PC-3 (cell line): ENCODE measurements at places on chromosomes 4 and X. TPM values are rescaled to one million over a fixed set of nuclear protein-coding genes. Genes with fewer than 3 reads are reported as not detected.
A peak's percentile ranks its signal among the peaks of the same experiment; 100 is the strongest.

The DCHS2 gene
- 0.06 and 0.22 TPM in 2 replicates for total RNA-seq

The MRPS18C gene
- total RNA-seq = 54.4 and 57.6 TPM in 2 replicates

The HSFX1 gene
- 0.11 TPM in 1 of 2 replicates, not detected in the other for total RNA-seq

The MTTP gene
- 0.33 TPM in 1 of 2 replicates, not detected in the other for total RNA-seq

The F11 gene
- total RNA-seq = not detected in 2 replicates

The VCX3A gene
- total RNA-seq = not detected in 2 replicates

The SCRG1 gene
- total RNA-seq = not detected in 2 replicates

The GLUD2 gene
- total RNA-seq = 0.29 and 0.40 TPM in 2 replicates

DNA sequence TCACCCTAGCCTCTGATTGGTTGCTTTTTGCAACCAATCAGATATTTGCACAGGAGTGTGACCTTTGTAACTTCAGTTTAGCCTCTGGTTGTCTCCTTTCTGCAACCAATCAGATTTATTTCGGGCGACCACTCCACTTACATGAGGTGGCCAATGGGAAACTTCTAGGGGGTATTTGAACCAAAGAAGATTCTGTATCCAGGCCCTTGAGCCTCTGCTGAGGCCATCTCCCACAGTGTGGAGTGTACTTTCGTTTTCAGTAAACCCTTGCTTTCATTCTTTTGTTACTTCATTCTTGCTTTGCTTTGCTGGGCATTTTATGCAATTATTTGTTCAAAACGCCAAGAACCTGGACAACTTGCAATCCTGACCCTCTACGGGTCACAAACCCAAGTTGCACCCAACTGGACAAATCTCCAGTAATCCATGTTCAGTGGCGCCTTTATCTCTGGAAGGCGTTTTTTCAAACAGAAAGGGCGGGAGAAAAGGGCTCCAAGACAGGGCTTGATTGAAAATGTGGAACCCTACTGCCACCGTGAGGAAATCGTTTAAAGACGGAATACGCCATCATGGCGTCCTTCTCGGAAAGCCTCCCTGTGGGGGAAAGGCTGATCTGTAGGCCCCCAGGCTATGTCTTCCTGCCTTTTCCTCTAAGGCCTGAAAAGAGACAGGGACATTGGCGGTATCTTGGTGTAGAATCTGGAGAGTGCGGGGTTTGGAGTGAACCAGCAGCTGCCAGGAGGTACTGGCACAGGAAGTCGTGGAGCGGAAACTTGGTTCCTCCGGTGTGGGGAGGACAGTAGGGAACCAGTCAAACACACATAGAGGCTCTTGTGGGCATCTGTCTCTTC lies 184.6 kb downstream of the OR13H1 start:
- no peaks in the 10 kb centered on the region for H3K4me1 ChIP-seq
- no peak for DNase-seq
- H3K27ac ChIP-seq = no peak overlapping the region
- no peak overlapping the region for H3K4me3 ChIP-seq
- no peaks in the 10 kb centered on the region for H3K36me3 ChIP-seq

GRCh38 chrX:10157032-10157341 lies 212 bp downstream of the CLCN4 start:
- H3K4me3 ChIP-seq = peak overlapping the region; percentile 76
- H3K27ac ChIP-seq = peak overlapping the region; percentile 69
- DNase-seq = peak; percentile 1

DNA sequence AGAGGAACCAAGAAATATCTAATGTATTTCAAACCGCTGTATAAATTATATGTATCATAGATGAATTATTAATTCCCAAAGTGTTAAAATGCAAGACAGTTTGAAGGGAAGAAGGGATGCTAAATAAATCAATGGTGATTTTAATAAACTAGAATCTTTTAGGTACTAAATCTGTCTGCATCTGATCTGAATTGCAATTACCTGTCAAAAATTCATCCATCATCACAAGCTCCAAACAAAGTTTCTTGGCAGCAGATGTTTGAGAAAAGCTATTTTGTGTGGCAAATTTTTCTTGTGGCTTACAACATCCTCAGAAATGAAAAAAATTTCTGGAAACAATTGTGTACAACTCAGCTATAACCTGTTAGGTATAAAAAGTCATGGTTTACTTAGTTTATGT lies 816.0 kb upstream of the NDST4 start:
- H3K4me1 ChIP-seq = no peaks in the 10 kb centered on the region
- no peak overlapping the region for H3K4me3 ChIP-seq
- DNase-seq = no peak
- no peak overlapping the region for H3K27ac ChIP-seq
- no peaks in the 10 kb centered on the region for H3K27me3 ChIP-seq
- no peaks in the 10 kb centered on the region for H3K36me3 ChIP-seq

- H3K4me3 ChIP-seq = no peak overlapping the region
- no peaks in the 10 kb centered on the region for H3K4me1 ChIP-seq
- DNase-seq = no peak
- no peaks in the 10 kb centered on the region for H3K27me3 ChIP-seq
Observed at GRCh38 chrX:125322431-125322830, 2.8 kb downstream of the TEX13C start.

- no peaks in the 10 kb centered on the region for H3K27me3 ChIP-seq
- no peak overlapping the region for H3K4me3 ChIP-seq
- no peaks in the 10 kb centered on the region for H3K36me3 ChIP-seq
Observed at GRCh38 chr4:183337349-183337748, 15.1 kb upstream of the CLDN24 start.

GRCh38 chr4:158322109-158322508 lies 111.8 kb downstream of the TMEM144 start:
- no peaks in the 10 kb centered on the region for H3K36me3 ChIP-seq
- DNase-seq = peak; percentile 35
- no peak overlapping the region for H3K4me3 ChIP-seq
- H3K4me1 ChIP-seq = peaks cover 12% of the 10 kb centered on the region
- H3K27me3 ChIP-seq = no peaks in the 10 kb centered on the region

DNA sequence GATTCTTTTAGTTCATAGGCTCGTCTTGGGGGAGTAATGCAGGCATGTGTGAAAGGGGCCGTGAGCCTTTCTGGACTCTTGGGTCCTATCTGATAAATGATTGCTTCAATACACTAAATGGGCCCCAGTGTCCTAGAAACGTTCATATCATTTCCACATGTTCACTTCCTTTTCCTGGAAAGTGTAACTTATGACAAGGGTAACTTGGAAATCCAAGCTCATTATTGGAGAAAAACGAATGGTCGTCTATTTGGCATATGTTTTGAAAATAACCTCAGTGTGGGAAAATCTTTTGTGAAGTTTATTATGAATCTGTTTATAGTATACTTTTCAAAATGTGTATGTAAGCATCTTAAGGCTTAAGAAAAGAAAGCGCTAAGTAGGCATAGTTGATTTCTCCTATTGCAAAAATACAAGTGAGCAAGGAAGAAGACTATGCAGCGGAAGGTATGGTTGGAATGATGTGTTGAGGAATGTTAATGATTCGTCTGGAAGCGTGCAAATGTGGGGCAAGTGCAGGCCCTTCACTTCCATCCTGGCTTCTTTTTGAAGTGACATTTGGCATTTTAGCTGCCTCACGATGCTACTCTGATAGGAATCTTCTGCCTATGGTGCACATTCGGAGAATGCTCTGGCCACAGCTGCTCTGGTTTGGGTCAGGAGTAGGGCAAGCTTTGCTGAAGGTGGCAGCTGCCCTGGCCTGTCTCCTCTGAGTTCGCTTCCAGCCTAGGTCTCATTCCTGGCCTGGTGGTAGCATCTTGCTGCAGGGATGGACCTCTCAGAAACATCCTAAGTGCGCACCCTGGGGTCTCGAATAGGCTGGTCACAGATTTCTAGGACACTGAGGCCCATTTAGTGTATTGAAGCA lies 49.5 kb upstream of the STOX2 start:
- no peaks in the 10 kb centered on the region for H3K36me3 ChIP-seq
- H3K27me3 ChIP-seq = peaks cover 68% of the 10 kb centered on the region
- H3K27ac ChIP-seq = no peak overlapping the region

- DNase-seq = no peak
- no peaks in the 10 kb centered on the region for H3K36me3 ChIP-seq
- H3K27ac ChIP-seq = no peak overlapping the region
- H3K4me3 ChIP-seq = no peak overlapping the region
- H3K27me3 ChIP-seq = no peaks in the 10 kb centered on the region
- H3K4me1 ChIP-seq = no peaks in the 10 kb centered on the region
Observed at GRCh38 chr4:150161109-150161508, 82.9 kb downstream of the DCLK2 start.

GRCh38 chr4:34432706-34433105 lies 1811.6 kb downstream of the ARAP2 start:
- H3K27me3 ChIP-seq = no peaks in the 10 kb centered on the region
- H3K27ac ChIP-seq = no peak overlapping the region
- no peak overlapping the region for H3K4me3 ChIP-seq
- H3K4me1 ChIP-seq = no peaks in the 10 kb centered on the region

GRCh38 chrX:6384371-6384770 lies 150.5 kb downstream of the VCX3A start:
- no peak overlapping the region for H3K4me3 ChIP-seq
- no peaks in the 10 kb centered on the region for H3K4me1 ChIP-seq
- H3K27me3 ChIP-seq = no peaks in the 10 kb centered on the region
- no peak for DNase-seq

GRCh38 chr4:42633605-42634388 lies 23.1 kb downstream of the ATP8A1 start:
- DNase-seq = no peak
- no peaks in the 10 kb centered on the region for H3K27me3 ChIP-seq
- H3K4me1 ChIP-seq = peaks cover 20% of the 10 kb centered on the region
- no peak overlapping the region for H3K27ac ChIP-seq

- no peaks in the 10 kb centered on the region for H3K27me3 ChIP-seq
- H3K27ac ChIP-seq = no peak overlapping the region
- no peak overlapping the region for H3K4me3 ChIP-seq
- H3K36me3 ChIP-seq = no peaks in the 10 kb centered on the region
- no peaks in the 10 kb centered on the region for H3K4me1 ChIP-seq
Observed at GRCh38 chr4:14124816-14125215, 497.3 kb upstream of the BOD1L1 start.

DNA sequence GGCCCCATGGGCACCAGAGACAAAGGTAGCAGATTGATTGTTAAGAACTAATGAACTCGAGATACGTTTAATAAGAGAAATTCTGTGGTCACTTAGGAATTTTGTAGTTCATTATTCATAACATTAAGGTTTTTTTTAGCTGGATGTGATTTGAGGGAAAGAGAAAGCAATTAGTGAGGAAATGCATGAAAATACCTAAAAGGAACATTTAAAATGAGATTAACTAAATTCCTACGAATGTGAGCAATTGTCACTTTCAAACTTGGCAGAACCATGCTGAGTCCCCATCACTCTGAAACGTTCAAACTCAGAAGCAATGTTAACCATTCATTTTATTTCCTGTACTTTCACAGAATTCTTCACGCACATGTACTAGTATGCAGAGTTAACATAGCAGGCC lies 5.9 kb downstream of the PRMT9 start:
- DNase-seq = no peak
- no peaks in the 10 kb centered on the region for H3K27me3 ChIP-seq
- no peak overlapping the region for H3K27ac ChIP-seq
- no peaks in the 10 kb centered on the region for H3K36me3 ChIP-seq
- peaks cover 5% of the 10 kb centered on the region; the same call in 1 of the 2 replicates for H3K4me1 ChIP-seq

- no peak overlapping the region for H3K4me3 ChIP-seq
- no peaks in the 10 kb centered on the region for H3K4me1 ChIP-seq
- H3K27me3 ChIP-seq = peaks cover 23% of the 10 kb centered on the region
- H3K36me3 ChIP-seq = no peaks in the 10 kb centered on the region
- no peak for DNase-seq
- H3K27ac ChIP-seq = no peak overlapping the region
Observed at GRCh38 chrX:47710252-47710651, 51.3 kb upstream of the UXT start.

DNA sequence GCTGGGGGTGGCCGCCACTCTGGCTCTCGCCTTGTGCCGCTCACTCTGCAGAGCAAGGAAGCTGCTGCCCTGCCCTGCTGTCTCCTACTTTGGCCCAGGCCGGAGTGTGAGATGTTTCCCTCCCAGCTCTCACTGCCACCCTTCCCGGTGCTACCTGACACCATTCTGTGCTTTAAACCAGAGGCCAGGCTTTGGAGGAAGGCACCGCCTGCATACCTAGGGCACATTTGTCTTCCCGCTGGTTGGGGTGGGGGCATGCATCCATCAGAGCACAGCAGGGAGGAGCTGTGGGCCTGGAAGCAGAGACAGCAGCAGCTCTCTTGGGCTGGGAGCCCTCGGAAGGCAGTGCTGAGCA lies 96.9 kb upstream of the PSAPL1 start:
- no peak overlapping the region for H3K4me3 ChIP-seq
- no peaks in the 10 kb centered on the region for H3K4me1 ChIP-seq
- DNase-seq = no peak
- H3K27ac ChIP-seq = no peak overlapping the region
- H3K27me3 ChIP-seq = no peaks in the 10 kb centered on the region

GRCh38 chr4:5753766-5754528 lies 42.9 kb downstream of the EVC start:
- DNase-seq = peak; percentile 82
- no peak overlapping the region for H3K4me3 ChIP-seq
- H3K36me3 ChIP-seq = peaks cover 26% of the 10 kb centered on the region
- H3K27ac ChIP-seq = peak overlapping the region; percentile 83
- H3K4me1 ChIP-seq = peaks cover 32% of the 10 kb centered on the region

- H3K27me3 ChIP-seq = no peaks in the 10 kb centered on the region
- no peak overlapping the region for H3K4me3 ChIP-seq
- DNase-seq = peak; percentile 6
- H3K27ac ChIP-seq = no peak overlapping the region
Observed at GRCh38 chrX:105471597-105471996, 251.1 kb upstream of the TEX13A start.

GRCh38 chrX:15985937-15986336 lies 131.3 kb upstream of the AP1S2 start:
- peak; percentile 6 for DNase-seq
- H3K27me3 ChIP-seq = no peaks in the 10 kb centered on the region
- no peaks in the 10 kb centered on the region for H3K36me3 ChIP-seq

- no peaks in the 10 kb centered on the region for H3K27me3 ChIP-seq
- H3K27ac ChIP-seq = no peak overlapping the region
- no peaks in the 10 kb centered on the region for H3K4me1 ChIP-seq
- no peak overlapping the region for H3K4me3 ChIP-seq
- DNase-seq = peak; percentile 49
- no peaks in the 10 kb centered on the region for H3K36me3 ChIP-seq
Observed at GRCh38 chr4:137283737-137284136, 248.6 kb downstream of the PCDH18 start.

- H3K27me3 ChIP-seq = no peaks in the 10 kb centered on the region
- H3K27ac ChIP-seq = no peak overlapping the region
- DNase-seq = no peak
- H3K36me3 ChIP-seq = no peaks in the 10 kb centered on the region
Observed at GRCh38 chr4:95290702-95291101, 258.1 kb downstream of the UNC5C start.

DNA sequence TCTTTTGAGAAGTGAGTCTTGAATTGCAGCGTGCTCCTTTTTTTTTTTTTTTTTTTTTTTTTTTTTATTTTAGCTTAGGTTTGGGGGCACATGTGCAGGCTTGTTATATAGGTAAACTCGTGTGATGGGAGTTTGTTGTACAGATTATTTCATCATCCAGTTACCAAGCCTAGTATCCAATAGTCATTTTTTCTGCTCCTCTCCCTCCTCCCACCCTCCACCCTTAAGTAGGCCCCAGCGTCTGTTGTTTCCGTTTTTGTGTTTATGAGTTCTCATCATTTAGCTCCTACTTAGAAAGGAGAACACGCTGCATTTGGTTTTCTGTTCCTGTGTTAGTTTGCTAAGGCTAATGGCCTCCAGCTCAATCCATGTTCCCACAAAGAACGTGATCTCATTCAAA lies 81.3 kb upstream of the TSPAN5 start:
- no peaks in the 10 kb centered on the region for H3K36me3 ChIP-seq
- DNase-seq = no peak
- H3K27me3 ChIP-seq = no peaks in the 10 kb centered on the region
- H3K4me3 ChIP-seq = no peak overlapping the region
- H3K4me1 ChIP-seq = no peaks in the 10 kb centered on the region

- H3K27me3 ChIP-seq = peaks cover 17% of the 10 kb centered on the region
- H3K4me1 ChIP-seq = no peaks in the 10 kb centered on the region
- DNase-seq = peak; percentile 66
- no peaks in the 10 kb centered on the region for H3K36me3 ChIP-seq
- H3K27ac ChIP-seq = no peak overlapping the region
Observed at GRCh38 chr4:54961357-54961975, 163.9 kb downstream of the KDR start.
